ENCODE measurements at places on chromosomes 11 and 22. TPM values are rescaled to one million over a fixed set of nuclear protein-coding genes. Genes with fewer than 3 reads are reported as not detected.

The USP2 gene
- total RNA-seq: 14.3 TPM

The APOBEC3A gene
- total RNA-seq: 2.5 TPM

The ST14 gene
- total RNA-seq: 39.8 TPM

The TMPRSS6 gene
- total RNA-seq: 0.18 TPM

The GRIK4 gene
- 1.4 TPM for total RNA-seq

The PIK3C2A gene
- total RNA-seq: 60.8 TPM

The MALAT1 gene
- total RNA-seq: 21,533 TPM

The TECTA gene
- total RNA-seq: 1.5 TPM

The CHADL gene
- total RNA-seq: 5.1 TPM

The CCDC88B gene
- 10.8 TPM for total RNA-seq

The CHRM4 gene
- 0.18 TPM for total RNA-seq

The VSIG10L2 gene
- total RNA-seq: 0.23 TPM

The CALCA gene
- total RNA-seq: 6.1 TPM

The TRIM29 gene
- 3.0 TPM for total RNA-seq

The F2 gene
- total RNA-seq: 0.35 TPM

The ARHGAP20 gene
- 4.0 TPM for total RNA-seq

The GDPD4 gene
- not detected for total RNA-seq

The SAA1 gene
- not detected for total RNA-seq
